Activated CD4-positive, alpha-beta T cell treated with anti-CD3 and anti-CD28 coated beads for 48 hours (primary cell): ENCODE measurements at places on chromosomes 4 and X.

- no peak for DNase-seq
Observed at GRCh38 chr4:175540151-175540550, 271.9 kb downstream of the GPM6A start.

GRCh38 chrX:131752493-131753198, 208.8 kb downstream of the OR13H1 start:
- DNase-seq, result no peak

DNA sequence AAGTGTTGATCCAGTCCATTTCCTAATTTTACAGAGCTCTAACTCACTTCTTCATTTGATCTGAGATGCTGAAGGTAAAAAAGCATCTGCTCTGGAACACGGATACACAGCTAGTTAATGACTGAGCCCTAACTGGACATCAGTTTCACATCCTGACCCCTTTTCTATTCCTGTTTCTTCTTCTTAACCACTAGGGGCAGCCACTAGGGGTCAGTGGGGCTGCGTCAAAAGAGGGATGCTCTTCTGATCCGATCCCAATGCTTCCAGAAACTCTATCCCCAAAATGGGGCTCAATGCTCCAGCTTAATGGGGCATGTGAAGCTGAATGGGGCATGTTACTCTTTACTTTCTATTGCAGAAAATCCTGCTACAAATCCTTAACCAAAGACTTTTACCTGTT, 33.4 kb upstream of the PHKA2 start:
- no peak for DNase-seq

GRCh38 chrX:131288188-131288587, 918 bp downstream of the IGSF1 start:
- no peak for DNase-seq

- no peak for DNase-seq
Observed at GRCh38 chr4:25440478-25441030, 63.5 kb downstream of the ANAPC4 start.

DNA sequence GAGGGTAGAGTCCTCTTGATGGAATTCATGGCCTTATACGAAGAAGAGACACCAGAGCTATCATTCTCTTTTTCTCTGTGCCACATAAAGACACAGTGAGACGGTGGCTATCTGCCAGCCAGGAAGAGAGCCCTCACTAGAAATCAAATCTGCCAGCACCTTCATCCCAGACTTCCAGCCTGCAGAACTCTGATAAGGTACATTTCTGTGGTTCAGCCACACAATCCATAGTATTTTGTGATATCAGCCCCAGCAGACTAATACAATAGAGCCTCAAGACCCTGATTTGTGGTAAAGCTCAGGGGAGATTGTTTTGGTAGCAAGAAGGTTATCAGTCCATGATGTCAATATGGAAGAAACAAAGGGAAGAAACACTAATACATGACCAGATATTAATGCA, 1213.2 kb downstream of the NLGN4X start:
- DNase-seq, result no peak

- DNase-seq, result no peak
Observed at GRCh38 chr4:4481399-4481994, 60.4 kb downstream of the STX18 start.

GRCh38 chrX:123348468-123348867, 164.4 kb downstream of the GRIA3 start:
- DNase-seq, result no peak

DNA sequence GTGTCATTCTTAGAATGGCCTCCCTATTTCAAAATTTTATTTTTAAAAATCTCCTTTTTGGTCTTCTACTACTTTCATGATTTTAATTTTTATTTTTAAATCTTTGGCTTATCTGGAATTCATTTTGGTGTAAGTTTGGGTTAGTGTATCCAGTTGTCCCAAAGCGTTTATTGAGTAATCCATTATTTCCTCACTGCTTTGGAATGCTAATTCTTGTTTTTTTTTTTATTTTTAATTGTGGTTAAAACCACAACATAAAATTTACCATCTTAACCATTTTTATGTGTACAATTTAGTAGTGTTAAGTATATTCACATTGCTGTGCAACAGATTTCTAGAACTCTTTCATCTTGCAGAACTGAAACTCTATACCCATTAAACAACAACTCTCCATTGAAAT, 8.7 kb downstream of the CITED1 start:
- DNase-seq, result no peak

GRCh38 chr4:107129076-107129475, 93.0 kb upstream of the DKK2 start:
- no peak for DNase-seq

DNA sequence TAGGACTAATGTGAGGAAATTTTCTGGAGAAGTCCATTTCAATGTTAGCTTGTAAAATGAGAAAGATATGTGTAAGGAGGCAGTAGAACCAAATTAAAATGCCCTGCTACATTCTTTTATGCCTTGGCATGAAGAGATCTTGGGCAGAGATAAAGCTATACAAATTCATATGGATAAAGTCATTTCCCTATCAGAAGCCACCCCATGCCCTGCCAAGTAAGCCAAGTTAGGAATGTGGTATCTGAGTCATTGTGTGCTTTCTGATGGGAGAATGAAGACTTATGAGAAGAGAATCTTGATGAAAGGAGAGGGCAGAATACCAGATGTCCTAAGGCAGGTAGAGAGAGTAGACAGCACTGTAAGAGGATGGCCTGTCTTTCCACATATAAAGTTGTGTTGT, 83.7 kb downstream of the TEX13A start:
- DNase-seq, result no peak

DNA sequence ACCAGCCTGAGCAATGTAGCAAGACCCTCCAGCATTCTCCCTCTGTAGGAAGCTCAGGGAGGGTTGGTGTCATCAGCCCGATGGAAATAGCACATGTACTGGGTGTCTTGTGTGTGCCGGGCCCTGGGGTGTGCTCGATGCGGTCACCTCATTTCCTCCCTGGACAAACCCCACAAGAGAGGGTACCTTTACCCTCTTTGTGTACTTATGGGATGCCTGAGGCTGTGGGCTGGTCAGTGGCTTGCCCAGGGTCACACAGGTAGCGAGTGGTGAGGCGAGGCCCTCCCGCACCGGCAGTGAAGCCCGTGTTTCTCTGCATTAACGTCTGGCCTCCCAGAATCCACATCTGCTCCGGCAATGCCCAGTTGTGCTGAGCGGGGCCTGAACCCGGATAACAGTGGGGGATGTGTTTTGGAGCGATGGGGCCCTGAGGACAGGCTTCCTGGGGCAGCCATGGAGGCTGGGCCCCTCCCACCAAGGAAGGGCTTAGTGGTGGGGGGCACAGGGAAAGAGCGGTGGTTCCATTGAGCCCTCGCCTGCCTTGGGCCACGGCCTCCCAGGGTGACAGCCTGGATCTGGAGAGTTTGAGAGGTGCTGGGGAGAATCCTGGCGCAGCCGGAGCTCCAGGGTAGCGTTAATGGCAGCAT, 8.1 kb downstream of the PSAPL1 start:
- DNase-seq, result no peak

- DNase-seq, result no peak
Observed at GRCh38 chr4:150593996-150594395, 12.0 kb downstream of the MAB21L2 start.

- no peak for DNase-seq
Observed at GRCh38 chrX:37787423-37787869, 7.6 kb downstream of the CYBB start.

GRCh38 chr4:117324851-117325491, 239.6 kb upstream of the TRAM1L1 start:
- DNase-seq, result no peak

- no peak for DNase-seq
Observed at GRCh38 chr4:172095161-172095560, 282.0 kb downstream of the GALNTL6 start.

DNA sequence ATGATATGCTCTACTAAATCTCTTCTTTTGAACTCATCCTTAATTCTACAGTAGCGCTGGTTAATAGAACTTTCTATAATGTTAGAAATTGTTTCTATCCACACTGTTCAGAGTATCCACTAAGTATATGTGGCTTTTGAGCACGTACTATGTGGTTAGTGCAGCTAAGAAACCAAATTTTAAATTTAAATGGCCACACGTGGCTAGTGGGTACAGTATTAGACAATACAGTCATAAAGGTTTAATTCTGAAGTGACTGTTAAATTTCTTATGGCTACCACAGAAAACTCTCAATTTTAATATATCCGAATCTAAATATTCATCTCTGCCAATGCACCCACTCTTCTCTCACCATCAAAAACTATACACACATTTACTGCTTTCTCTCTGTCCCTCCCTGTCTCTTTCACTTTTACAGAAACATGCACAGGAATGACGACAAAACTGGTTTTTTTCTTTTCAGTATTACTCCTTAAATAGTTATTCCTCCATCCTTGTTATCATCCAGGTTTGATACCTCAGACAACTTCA, 583.9 kb downstream of the KCTD8 start:
- DNase-seq, result no peak

DNA sequence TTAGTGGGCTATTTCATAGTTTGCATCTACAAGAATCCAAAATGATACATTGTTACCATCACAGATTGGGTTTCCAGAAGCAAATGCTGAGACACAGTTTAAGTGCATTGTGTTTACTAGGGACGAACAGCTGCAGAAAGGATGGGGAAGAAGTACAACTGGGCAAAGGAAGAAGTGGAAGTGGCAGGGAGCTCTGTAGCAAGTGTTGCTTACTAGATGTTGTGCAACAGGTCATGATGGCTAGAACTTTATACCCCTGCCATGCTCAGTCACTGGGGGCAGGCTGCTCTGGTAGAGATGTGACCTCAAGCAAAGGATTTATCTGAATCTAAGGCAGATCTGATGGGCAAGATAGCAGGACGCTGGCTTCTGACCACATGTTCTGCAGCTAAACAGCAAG, 76.1 kb upstream of the EMCN start:
- DNase-seq, result no peak

DNA sequence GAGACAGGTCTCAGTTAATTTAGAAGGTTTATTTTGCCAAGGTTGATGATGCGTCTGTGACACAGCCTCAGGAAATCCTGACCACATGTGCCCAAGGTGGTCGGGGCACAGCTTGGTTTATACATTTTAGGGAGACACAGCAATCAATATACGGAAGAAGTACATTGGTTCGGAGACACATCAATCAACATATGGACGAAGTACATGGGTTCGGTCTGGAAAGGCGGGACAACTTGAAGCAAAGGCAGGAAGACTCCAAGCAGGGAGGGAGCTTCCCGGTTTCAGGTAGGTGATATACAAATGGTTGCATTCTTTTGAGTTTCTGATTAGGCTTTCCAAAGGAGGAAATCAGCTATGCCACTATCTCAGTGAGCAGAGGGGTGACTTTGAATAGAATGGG, 225.2 kb upstream of the ZFP42 start:
- no peak for DNase-seq

DNA sequence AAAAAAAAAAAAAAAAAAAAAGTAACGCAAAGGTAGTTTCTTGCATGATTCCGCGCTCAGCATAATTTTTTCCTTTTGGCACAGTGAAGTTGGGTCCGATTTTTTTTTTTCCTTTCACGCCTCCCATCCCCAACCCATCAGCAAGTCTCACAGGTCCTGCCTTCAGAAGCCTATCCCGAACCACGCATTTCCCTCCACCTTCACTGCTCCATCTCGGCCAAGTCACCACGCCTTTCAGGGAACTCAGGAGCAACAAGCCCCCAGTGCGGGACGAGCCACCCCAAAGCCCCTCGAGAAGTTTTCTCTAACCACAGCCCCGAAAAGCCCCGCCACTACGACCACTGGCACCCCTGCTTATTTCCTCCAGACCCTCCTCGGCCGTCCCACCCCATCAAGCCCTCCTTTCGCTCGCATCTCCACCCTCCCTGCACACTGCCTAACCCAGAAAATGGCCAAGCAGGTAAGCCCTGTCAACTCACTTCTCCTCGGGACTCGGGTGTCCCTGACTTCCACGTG, 1.0 kb downstream of the SLBP start:
- DNase-seq, result no peak
